ENCODE measurements at places on chromosomes 13 and 19.

GRCh38 chr19:43450545-43450997, 14.8 kb downstream of the LYPD3 start:
- DNase-seq = no peak

DNA sequence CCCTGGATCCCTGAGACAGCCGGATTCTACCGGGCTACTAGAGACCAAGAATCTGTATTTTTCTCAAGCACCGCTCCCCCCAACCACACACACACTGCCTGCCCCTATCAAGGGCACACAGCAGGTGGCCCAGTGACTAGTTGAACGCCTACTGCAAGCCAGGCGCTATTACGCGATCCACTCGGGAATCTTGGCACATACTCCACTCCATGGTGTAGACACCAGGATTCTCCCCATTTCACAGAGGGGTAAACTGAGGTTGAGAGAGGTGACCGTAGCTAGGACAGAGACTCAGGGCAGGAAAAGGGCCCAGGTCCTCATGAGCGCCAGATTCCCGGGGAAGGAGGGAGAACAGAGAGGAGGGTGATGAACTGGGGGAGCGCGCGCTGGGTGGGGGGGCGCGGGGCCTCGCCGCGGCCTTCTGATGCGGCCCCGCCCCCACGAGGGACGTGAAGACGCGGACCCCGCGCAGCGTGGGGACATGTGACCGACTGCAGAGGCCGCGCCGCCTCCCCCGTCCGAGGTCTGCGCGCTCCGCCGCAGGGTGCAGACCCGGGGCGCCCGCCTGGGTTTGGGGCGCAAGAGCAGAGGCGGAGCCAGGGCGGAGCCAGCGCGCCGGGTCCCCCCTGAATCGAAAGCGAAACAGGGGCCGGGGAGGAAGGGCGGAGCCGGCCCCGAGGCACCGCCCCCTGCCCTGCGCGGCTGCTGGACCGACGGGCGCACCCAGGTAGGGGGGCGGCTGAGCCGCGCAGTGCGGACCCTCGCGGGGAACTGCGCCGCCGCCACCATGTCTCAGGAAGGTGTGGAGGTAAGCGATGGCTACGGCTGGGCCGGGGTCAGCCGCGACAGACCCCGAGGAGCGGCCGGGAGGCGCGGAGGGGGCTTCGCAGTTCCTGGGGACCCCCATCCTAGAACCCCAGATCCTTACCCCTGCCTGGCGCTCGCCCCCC, at the start of gene SHFL:
SHFL (plus strand) TSS at position 677 of the 950 bp plus-strand sequence; CDS start at position 788, 111 bp downstream.
- peak; percentile 87 for DNase-seq

GRCh38 chr19:42284591-42285341, 15.7 kb downstream of the CIC start:
- DNase-seq = no peak

DNA sequence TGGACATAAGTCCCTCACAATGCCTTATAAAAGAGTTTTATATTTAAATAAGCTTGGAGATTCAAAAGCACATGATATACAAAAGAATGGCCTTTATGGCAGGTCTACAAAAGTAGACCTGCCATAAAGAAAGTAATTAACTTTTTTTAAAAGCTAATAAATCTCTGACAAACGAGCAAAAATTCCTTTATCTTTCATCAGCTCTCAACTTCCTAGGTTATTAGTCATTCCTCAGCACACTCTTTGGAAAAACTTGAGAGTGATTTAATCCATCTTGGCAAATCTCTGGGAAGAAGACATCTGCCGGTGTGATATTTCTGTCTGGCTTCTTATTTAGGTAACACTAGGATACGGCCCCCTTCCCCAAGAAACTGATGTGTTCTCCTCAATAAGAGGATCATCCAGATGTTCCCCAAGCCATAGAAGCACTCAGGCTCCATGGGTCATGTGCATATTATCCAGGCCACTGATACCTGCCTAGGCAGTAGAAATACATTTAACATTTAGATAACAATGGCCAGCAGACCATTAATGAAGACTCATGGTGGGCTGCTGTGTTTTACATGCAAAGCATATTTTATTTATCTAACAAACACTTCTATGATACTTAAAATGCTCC, 372.7 kb downstream of the LIG4 start:
- no peak for DNase-seq

DNA sequence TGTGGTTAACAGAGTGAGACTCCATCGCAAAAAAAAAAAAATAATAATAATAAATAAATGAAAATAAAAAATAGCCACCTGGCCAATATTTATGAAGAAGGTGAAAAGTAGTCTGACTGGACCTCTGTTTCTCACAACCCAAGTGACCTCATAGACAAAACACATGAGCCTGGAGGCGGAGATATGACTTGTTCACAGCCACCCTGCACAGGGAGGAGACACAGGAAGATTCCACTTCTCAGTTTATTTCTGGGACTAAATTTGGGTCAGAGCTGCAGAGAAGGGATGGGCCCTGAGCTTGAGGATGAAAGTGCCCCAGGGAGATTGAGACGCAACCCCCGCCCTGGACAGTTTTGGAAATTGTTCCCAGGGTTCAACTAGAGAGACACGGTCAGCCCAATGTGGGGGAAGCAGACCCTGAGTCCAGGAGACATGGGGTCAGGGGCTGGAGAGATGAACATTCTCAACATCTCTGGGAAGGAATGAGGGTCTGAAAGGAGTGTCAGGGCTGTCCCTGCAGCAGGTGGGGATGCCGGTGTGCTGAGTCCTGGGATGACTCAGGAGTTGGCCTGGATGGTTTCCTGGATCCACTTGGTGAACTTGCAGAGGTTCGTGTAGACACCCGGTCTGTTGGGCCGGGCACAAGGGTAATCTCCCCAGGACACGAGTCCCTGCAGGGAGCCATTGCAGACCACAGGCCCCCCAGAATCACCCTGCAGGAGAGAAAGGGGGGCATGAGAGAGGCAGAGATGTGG, 9.6 kb downstream of the KLK5 start:
- DNase-seq = no peak

DNA sequence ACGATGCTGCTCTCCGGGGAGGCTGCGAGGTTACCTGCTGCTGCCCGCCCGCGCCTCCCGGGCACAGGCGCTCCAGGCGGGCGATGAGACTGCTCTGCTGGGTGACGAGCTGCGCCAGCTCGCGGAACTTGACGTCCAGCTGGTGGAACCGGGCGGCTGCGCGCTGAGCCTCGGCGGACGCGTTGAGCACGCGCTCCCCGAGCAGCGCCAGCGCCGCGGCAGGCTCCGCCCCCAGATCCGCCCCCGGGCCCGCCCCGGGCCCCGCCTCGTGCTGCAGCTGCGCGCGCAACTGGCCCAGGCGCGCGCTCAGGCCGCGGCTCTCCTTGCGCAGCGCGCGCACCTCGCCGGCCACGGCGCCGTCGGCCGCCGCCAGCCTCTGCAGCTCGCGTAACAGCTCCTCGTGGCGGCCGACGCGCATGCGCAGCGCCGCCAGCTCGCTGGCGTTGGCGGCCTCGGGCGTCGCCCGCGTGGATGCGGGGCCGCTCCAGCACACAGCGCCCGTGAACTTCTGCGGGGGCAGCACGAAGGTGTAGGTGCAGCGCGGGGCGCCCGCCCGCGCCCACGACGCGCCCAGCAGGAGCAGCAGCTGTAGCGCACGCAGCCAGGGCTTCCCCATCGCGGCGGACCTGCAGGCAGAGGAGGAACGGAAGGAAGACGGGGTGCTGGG, 6.4 kb downstream of the ANGPTL6 start:
- DNase-seq = peak; percentile 92

DNA sequence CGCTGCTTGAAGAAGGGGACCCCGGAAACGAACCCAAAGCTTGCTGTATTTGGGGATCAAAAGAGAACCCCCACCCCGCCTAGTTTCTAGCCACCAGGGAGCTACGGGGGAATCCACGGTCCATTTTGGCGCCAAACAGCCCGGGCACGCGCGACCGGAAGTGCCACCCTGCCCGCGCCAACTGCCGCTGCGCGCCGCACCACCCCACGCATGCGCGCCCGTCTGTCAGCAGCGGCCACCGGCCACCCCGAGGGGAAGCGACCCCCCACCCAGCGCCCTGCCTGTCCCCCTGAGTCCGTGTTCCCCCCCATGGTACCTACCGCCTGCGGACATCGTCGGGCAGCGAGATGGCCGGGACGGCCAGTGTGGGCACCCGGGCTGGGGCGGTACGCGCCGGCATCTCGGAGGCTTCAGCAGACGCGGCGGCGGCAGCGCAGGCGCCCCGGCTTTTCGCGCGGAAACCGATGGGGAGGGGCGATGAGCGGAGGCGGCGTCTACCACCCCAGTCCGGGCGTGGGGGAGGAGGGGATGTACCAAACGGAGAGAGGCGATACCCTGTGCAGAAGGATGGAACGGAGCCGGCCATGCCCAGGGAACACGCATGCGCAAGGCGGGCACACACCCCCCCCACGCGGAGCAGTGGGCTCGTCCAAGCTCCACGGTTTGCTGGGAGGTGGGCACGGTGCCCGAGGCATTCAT, at the start of gene DNMT1:
DNMT1 (minus strand) TSS at position 454 of the 699 bp plus-strand sequence; CDS start at position 400, 54 bp downstream.
- DNase-seq = peak; percentile 98

GRCh38 chr19:14395710-14396336, 14.6 kb downstream of the ADGRE5 start:
- DNase-seq = no peak

DNA sequence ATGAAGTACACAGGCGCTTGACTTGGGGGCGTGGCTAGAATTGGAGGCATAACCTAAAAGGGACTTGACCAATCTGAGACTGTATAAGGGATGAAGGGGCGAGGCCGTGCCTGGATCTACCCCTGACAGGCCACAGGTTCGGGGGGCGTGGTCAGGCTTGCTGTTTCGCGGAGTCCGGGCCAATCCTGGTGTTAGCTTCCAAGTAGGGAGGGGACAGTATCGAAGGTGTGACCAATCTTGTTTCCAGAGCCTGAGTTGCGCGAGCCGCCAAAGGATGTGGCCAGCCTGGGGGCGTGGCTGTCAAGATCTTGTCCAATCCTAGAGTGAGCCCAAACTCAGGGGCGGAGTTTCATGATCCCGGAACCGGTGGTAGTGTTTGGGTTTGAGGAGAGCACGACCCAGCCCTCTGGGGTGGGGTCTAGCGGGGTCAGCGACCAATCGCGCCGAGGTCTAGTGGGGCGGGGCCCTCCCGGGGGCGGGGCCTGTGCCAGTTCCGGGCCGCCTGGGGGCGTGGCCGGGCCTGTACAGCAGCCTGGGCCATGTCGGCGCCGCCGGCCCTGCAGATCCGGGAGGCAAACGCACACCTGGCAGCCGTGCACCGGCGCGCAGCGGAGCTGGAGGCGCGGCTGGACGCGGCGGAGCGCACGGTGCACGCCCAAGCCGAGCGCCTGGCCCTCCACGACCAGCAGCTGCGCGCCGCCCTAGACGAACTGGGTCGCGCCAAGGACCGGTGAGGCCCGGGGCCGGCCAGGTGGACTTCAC, at the start of gene VMAC:
VMAC (plus strand) TSS at position 521 of the 762 bp plus-strand sequence; CDS start at position 540, 19 bp downstream.
- peak; percentile 100 for DNase-seq

DNA sequence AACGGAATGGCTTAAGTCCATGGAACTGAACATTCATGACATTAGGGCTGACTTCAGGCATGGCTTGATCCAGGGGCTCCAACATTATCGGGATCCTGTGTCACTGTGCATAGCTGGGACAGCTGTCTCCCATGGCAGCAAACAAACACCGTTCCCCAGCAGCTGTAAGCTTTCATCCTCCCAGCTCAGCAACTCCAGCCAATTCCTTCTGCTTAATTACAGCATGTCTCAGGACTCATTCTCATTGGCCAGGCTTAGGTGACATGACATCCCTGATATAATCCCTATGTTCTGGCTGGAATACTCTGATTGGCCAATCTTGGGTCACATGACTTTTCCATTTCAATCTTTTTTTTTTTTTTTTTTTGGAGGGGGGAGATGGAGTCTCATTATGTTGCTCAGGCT, 10.9 kb upstream of the TLE5 start:
- DNase-seq = no peak

DNA sequence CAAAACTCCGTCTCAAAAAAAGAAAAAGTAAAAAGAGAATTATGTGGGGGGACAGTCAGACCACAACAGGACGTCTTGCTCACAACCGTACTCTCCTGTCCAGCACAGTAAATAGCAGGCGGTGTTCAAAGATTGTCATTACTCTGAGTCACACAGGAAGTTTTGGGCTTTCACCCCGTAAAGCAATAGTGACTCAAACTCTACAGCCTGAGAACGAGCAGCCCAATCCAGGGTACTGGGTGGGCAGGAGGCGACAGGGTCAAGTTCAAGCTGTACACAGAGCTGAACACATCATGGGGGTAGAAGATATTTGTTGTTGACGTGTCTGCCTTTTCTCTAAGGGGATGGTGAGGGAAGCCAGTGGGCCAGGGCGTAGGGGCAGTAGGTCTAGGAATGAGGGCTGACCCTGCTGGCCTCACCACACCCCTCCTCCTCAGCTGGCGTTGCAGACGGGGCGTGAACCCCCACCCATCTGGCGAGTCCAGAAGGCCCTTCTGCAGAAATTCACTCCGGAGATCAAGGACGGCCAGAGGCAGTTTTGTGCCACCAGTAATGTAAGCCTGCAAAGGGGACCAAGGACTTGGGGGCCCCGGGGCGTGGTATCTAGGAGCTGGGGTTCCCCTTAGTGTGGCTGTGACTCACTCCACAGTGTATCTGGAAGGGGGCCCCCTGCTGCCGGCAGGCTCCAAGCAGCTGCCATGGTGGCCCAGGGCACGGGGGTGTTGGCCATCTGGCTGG, 23.3 kb downstream of the PRR12 start:
- peak; percentile 32 for DNase-seq

GRCh38 chr13:102470283-102470917, 68.6 kb upstream of the FGF14 start:
- DNase-seq = no peak

DNA sequence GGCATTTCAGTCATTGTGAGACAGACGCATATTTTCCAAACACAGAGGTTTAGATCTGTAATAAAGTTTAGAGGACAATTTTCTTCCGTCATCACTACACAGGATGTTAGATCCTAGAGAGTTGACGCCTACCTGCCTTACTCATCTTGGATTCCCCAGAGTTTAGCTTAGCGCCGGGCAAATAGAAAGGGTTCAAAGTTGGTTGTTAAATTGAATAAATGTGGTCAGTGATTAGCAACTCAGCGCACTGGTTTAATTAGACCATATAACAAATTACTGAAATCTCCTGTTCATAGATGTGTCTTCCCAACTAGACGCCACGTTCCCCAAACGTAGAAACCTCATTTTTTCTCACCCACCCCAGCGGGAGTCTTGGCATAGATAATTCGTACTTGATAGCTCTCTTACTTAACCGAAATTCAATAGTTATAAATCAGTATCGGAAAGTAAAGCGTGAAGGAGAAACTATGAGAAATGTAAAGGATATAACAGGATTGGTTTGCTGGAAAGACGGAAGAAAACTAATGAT, 726 bp upstream of the UFM1 start:
- DNase-seq = peak; percentile 36

DNA sequence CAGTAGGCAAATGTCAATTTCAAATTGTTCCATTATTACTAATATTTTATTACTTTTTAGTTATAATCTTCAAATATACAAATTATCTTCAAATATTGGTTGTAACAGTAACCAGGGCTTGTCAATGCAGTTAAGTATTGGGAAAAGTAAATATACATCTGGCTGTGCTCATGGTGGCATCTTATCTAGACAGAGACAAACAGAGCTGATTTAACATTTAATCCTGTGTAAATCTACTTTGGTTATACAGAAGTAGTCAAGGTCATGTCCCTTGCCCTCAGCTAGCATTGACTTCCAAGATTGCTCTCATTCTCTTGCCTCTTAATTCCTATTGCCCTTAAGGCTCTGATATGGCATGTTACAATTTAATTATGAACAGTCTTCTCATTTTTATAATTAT, 98.4 kb upstream of the KLHL1 start:
- DNase-seq = no peak

- DNase-seq = no peak
These were observed 16.7 kb downstream of the GRIK5 start for GRCh38 chr19:42053037-42053935.

GRCh38 chr13:51684076-51684475, 99.8 kb downstream of the WDFY2 start:
- no peak for DNase-seq

All from CD4-positive, alpha-beta T cell treated with Interleukin-2 at 100 ng/mL for 4 hours (primary cell).